Central memory CD4-positive, alpha-beta T cell (primary cell): ENCODE measurements at places on chromosomes 1 and 21.

- no peak for DNase-seq
Measured at GRCh38 chr1:200165493-200166220, 138.1 kb downstream of the NR5A2 start.

DNA sequence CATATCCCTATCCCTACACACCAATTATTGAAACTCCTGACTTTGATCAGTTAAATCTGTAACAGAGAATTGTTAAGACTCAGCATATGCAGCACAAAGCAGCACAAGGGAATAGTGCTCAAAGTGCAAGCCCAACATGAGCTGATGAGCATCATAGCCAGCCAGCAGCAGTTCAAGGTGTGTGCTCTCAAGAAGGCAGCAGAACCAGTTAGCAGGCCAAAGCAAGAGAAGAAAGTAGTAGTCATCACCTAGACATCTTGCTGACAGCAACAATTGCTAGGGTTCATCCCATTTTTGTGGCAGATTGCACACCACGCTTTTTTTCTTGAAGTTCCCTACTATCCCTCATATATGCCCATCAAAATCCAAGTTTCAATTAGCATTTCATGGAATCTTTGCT is 478.3 kb downstream of the COL11A1 start:
- no peak for DNase-seq

GRCh38 chr1:46619656-46620258 is 3.1 kb upstream of the MOB3C start:
- no peak for DNase-seq

GRCh38 chr1:227094249-227094966 is 154.3 kb downstream of the COQ8A start:
- DNase-seq: no peak

- DNase-seq: no peak
Measured at GRCh38 chr1:30524840-30525617, 198.4 kb downstream of the MATN1 start.

DNA sequence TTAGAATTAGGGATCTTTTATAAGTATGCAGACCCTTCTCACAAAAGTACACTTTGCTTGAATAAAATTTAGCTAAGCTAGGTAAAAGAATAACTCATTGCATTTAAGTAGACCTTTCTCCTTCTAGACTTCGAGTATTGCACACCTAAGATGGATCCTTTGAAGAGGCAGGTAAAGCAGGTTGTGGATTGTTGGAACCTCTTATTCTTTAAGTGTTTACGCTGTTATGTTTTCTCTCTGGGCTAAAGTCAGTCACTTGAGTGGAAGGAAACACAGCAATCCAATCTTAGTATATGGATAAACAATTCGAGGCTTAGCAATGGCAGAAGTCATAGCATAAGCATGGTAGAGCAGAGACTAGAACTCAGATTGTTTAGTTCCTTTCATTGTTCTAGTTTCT is 11.4 kb downstream of the MAGI3 start:
- no peak for DNase-seq
